ENCODE measurements at places on chromosomes 6 and 20.
A peak's percentile ranks its signal among the peaks of the same experiment; 100 is the strongest.

DNA sequence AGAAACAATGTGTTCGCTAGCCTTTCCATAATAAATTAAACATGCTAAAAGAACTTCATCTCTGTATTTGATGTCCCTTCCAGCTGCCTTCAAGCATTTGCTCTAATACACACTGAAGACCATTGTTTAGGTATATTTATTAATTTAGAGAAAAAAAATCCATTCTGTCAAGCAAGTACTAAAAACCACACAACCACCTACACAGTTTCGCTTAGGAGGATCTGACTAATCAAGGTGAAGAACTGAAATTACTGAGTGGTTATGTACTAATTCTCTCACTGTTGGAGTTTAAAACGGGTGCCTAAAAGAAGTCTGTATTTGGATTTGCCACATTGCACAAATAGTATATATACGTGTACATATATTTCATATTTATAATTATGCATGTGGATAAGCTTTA, 58.9 kb downstream of the GMDS start:
- DNase-seq, result no peak

GRCh38 chr6:166382500-166382932, 224 bp downstream of the MPC1 start:
- no peak for DNase-seq

DNA sequence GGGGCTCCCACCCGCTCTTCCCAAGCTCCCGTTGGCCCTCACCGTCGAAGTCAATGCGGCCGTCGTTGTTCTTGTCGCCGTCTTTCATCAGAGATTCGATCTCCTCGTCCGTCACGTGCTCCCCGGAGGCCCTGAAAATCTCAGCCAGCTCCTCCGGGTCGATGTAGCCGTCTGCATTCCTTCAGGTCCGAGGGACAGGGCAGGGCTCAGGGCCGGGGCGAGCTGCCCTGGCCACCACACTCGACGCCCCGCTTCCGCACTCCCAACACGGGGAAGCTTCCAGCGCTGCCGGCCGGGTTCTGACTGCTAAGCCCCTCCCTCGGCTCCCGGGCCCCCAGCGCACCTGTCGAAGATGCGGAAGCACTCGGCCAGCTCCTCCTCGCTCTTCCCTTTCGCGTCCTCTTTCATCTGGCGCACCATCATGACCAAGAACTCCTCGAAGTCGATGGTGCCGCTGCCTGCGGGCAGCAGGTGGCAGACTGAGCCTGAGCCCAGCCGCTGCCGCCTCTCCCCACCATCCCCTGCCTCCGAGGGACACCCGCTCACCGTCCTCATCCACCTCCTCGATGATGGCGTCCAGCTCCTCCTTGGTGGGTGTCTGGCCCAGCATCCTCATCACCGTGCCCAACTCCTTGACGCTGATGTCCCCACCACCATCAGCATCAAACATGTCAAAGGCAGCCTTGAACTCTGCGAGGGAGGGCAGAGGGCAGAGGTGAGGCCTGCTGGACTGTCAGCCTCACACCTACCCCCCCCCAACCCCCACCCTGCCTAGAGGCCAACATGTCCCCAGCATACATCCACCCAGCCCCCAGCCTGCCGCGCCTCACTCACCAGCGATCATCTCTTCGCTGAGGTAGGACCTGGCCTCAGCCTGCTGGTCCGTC, 2.9 kb downstream of the TNNC2 start:
- DNase-seq, result peak; percentile 63

- no peak for DNase-seq
Measured at GRCh38 chr6:39389484-39389767, 66.9 kb upstream of the KCNK16 start.

GRCh38 chr6:26129656-26130055, 42.4 kb downstream of the HFE start:
- DNase-seq, result no peak

DNA sequence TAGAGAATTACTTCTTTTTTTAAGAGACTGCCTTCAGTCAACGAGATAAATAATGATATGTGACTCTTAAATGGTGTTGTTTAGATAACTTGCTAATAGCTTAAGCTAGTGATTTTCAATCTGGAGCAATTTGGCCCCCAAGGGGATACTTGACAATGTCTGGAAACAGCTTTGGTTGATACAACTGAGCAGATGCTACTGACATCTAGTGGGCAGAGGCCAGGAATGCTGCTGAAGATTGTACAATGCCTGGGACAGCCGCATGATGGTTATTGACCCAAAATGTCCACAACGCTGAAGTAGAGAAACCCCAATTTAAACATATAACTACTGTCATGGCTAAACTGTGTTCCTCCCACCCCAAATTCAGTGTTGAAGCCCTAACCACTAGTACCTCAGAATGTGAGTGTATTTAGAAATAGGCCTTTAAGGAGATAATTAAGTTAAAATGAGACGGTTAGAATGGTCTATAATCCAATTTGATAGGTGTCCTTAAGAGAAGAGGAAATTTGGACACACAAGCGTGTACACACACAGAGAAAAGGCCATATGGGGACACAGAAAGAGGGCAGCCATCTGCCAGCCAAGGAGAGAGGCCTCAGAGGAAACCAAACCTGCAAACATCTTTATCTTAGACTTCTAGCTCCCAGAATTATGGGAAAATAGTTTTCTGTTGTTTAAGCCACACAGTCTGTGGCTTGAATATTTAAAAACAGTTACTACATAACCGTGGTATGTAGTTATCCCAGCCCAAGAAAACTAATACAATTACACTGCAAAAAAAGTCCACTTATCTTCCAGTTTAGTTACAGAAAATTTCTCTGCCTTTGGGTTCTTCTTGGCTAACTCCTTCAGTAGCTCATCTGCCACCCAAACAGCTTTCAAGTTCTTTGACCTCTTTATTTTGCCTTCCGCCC, 22.2 kb downstream of the RWDD2A start:
- DNase-seq, result peak; percentile 62

- DNase-seq, result no peak
Measured at GRCh38 chr6:159616456-159616855, 76.6 kb downstream of the SOD2 start.

- DNase-seq, result no peak
Measured at GRCh38 chr6:98830146-98830545, 4.2 kb upstream of the POU3F2 start.

GRCh38 chr6:139824864-139825263, 450.4 kb upstream of the CITED2 start:
- DNase-seq, result no peak

GRCh38 chr6:119326291-119327005, 23.1 kb downstream of the MAN1A1 start:
- no peak for DNase-seq

- no peak for DNase-seq
Measured at GRCh38 chr6:89495961-89496535, 63.1 kb downstream of the ANKRD6 start.

GRCh38 chr20:63915471-63915870, 20.5 kb downstream of the DNAJC5 start:
- no peak for DNase-seq

DNA sequence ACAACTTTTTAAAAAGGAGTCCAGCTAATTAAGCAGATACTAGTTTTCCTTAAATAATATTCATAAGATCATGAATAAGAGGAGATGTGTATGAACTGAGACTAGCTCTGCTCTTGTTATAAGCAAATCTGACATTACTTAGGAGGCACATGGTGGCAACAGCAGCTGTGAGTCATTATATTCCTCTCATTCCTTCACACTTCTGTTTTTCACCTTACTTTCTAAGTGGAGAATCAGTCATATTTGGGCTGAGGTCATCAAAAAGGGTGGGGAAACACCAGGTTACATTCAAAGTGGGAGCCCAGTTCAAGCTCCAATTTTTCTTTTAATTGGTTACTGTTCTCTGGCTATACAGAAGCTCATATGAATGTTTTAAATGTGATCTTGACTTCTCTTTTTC, 6.0 kb upstream of the RIPPLY2 start:
- DNase-seq, result no peak

DNA sequence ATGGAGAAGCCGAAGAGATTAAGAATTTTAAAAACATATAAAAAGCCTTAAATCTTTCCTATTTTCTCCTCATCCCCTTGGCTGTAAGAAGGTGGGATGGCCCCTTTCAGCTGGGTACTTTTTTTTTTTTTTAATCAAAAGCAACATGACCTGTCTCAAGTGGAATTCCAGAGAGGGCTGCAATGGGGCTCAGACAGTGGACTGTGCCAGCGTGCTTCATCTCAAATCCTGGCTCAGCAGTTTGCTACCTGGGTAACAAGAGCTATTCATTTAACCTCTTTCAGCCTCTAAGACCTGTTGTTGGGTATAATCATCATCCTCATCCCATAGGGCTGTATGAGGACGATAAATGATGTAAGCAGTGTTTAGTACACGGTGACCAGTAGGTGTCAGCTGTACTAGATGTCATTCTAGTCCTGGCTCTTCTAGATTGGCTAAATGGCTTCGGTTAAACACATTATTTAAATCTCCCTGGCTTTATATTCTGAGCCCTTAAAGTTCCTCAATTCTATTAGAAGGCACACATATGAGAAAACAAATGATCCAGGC, 6.9 kb upstream of the PPP1R3G start:
- DNase-seq, result no peak

GRCh38 chr6:55064711-55065420, 109.4 kb upstream of the HCRTR2 start:
- DNase-seq, result no peak

GRCh38 chr20:17967521-17968365, 851 bp downstream of the SNX5 start:
- no peak for DNase-seq

- DNase-seq, result no peak
Measured at GRCh38 chr20:3728876-3729275, 3.6 kb upstream of the HSPA12B start.

GRCh38 chr20:37919389-37920040, 16.6 kb downstream of the VSTM2L start:
- no peak for DNase-seq

DNA sequence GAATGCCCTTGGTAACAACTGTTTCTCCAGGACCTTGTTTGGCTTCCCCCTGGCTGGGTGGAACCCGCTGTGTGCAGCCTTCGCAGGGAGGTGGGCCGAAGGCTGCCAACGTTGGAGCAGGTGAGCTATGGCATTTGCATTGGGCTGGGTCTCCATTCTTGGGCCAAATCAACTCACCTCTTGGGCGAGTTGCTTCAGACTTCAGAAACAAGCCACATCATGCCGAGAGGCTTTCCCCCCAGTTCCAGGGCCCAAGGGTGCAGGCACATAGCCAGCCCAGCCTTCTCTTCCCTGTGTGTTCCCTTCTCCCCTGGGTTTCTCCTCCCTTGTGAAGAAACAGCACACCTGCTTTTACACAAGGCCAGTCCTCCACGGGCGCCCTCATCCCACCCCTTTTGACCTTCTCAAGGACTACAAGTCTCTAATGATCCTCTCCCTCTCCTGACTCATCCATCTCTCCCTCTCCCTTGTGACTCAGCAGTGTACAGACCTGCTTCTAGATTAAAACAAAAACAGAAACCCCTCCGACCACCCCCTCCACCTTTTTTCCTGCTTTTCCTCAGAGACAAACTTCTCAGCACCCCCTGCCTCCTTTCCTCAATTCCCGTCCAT, 41.6 kb downstream of the FAM209B start:
- no peak for DNase-seq

- DNase-seq, result no peak
Measured at GRCh38 chr6:46452312-46452917, 38.8 kb downstream of the RCAN2 start.

GRCh38 chr6:45901767-45902650, 113.7 kb downstream of the CLIC5 start:
- no peak for DNase-seq

- no peak for DNase-seq
Measured at GRCh38 chr6:15110726-15111354, 135.0 kb upstream of the JARID2 start.

- DNase-seq, result no peak
Measured at GRCh38 chr6:150894935-150895552, 29.5 kb downstream of the MTHFD1L start.

- no peak for DNase-seq
Measured at GRCh38 chr6:143125455-143125854, 64.8 kb downstream of the AIG1 start.

DNA sequence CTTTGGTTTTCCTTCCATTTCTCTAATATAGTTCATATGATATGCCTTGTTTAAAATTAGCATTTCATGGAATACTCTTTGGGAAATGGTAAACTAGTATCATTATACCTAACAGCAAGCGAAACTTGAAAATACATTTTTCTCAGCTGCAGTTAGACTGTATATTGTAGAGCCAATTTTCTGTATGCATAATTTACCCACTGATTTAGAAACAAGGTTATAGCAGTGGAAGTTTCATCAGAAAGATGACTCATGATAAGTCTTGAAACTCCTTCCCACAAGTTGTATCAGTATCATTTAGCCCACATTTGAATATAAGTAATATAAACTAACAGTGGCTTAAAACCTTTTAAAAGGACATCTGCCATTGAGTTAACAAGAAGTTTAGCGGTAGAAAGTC, 164.8 kb upstream of the BMP5 start:
- no peak for DNase-seq

DNA sequence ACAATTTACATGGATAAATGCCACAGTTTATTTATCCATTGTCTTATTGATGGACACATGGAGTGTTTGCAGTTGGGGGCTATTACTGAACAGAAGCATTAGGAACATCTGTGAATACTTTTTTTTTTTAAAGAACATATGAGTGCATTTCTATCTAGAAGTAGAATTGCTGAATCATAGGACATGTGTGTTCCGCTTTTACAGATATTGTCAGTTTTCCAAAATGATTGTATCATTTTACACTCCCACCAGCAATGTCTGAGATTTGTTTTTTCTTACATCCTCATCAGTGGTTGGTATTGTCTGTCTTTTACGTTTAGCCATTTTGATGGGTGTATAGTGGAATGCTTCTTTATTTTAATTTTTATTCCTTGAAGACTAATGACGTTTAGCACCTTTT, 42.0 kb upstream of the ASIP start:
- DNase-seq, result no peak

DNA sequence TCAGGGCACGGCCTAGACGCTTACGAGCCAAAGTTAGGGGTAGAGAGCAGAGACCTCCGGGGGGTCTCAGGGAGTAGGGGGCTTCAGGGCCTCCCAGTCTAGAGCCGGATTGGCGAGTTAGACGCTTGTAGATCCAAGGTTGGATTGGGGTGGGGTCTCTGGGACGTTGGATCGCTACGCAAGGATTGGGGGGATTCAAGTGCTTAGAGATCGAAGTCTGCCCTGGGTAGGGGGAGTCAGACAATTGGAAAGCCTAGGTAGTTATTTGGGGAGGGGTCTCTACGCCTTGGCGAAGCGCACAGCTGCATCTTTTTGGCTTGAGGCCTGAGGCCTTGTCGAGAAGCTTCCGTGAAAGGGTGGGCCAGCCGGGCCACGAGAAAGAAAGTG, 469 bp downstream of the STX16 start:
- DNase-seq, result no peak

GRCh38 chr6:22320750-22321149, 23.9 kb upstream of the PRL start:
- no peak for DNase-seq

DNA sequence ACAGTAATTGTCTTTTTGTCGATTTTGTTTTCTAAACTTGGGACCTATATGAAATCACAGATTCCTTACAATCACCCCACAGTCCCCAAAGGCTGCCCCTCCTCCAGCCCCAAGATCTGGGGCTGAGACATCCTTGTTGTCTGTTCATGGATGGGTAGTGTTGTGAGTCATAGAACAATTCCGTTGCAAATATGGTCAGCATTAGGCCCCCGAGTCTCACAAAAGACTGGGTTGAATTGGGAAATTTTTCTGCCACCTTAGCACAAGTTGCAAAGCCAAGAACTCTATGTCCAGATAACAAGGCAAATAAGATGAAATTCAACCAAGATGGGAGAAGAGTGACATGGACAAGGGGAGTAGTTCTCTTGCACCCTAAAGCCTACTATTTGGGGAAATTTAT, 10.5 kb upstream of the TAB2 start:
- DNase-seq, result no peak
